ENCODE measurements at places on chromosomes 12 and 14.

DNA sequence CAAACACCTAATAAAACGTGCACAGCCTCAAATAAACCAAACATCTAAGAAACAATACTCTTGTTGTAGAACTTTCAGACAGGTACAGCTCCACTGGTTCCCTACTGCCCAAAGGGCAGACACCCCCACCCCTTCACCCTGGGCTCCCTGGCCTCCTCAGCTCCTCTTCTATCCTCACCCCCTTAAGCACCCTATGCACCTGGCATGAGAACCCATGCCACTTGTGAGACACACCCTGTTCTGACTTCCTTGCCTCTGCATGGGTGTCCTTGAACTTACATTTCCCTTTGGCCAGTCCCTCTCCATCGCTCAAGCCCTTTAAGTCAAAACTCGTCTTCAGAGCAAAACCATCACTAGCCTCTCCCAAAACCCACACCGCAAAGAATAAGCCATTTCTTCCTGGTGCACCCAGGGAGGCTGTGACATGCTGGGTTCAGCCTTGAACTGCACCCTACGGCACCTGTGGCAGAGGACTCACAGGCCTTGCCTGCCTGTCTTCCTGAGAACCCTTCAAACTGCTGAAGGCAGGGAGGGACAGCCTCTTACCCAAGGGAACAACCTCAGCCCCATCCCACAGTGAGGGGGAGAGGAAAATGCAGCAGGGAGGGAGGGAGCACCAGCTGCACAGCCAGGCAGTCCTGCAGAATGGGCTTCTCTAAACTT lies 12.6 kb upstream of the ACTR6 start:
- DNase-seq = no peak

- no peak for DNase-seq
Observed at GRCh38 chr12:127240249-127240929, 1026.6 kb upstream of the TMEM132C start.

DNA sequence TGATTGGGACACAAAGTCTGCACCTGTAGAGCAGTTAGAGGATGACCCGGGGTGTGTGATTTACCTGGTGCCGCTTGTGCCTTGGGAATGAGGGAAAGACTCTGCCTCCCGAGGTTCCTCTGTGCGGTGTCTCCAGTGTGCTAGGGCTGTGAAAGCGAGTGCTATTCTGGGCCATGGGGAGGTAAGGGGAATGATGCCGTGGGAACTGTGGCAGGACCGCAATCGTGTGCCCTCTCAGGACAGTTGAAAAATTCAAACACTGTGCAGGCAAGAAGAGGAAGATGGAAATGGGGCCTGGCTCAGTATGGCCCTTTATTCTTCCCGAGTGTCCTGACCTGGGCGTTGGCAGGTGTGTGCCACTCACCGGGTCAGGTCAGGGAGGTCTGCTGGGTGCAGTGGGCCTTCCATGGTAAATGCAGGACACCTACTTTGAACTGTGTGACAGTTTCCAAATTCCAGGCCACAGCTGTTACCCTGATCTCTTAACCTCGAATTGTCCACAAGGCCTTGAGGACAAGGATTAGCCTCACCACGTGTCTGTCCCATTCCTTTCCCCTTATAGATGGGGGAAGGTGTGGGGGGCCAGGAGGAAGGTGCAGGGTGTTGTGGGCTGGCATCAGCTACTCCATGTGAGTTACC lies 1.4 kb downstream of the SIVA1 start:
- DNase-seq = no peak

- no peak for DNase-seq
Observed at GRCh38 chr14:50387548-50387947, 9.1 kb downstream of the CDKL1 start.

DNA sequence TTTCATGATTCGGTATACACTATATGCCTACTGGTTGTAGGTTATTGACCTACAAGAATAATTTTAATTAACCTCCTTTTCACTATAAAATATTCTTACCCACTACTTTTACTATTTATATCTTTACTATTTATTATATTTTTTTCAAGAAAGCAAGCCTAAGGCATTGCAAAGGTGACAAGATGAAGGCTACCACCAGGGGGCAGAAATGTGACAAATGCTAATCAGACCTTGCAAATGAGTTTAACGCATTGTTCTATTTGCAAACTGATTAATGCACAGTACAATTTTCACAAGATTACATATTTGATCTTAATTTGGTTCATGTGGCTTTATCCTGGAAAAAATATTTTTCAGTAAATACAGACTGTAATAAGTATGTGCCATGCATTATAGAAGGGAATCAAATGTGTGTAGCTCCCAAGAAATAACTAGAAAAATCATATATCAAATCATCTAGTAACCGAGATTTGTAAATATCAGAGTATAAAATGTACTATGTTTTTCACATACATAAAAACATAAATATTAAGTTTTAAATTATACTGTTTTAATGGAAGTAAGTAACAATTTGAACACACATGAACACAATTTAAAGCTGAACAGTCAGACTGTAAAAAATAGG lies 107.0 kb downstream of the ADAMTS20 start:
- DNase-seq = peak; percentile 45

- no peak for DNase-seq
Observed at GRCh38 chr12:110822821-110823415, 23.9 kb upstream of the CCDC63 start.

GRCh38 chr14:77071938-77072388 lies 26.1 kb upstream of the CIPC start:
- peak; percentile 30 for DNase-seq
